ENCODE measurements at places on chromosomes 7 and 10. TPM values are rescaled to one million over a fixed set of nuclear protein-coding genes. Genes with fewer than 3 reads are reported as not detected.
A peak's percentile ranks its signal among the peaks of the same experiment; 100 is the strongest.

The SLC13A1 gene
- total RNA-seq = not detected

The PWWP2B gene
- total RNA-seq = 12.9 TPM

The ACSM6 gene
- not detected for total RNA-seq

The GDF10 gene
- not detected for total RNA-seq

The PDE6C gene
- total RNA-seq = not detected

The FAM241B gene
- total RNA-seq = 25.2 TPM

The WIPF3 gene
- 4.9 TPM for total RNA-seq

The PROSER2 gene
- total RNA-seq = 18.8 TPM

GRCh38 chr10:77911535-77912123 is 14.9 kb downstream of the DLG5 start:
- peak; percentile 53 for DNase-seq

- no peak for DNase-seq
Measured at GRCh38 chr10:131781076-131781475, 119.7 kb upstream of the PPP2R2D start.

GRCh38 chr7:7490003-7490402 is 45.7 kb downstream of the COL28A1 start:
- no peak for DNase-seq

DNA sequence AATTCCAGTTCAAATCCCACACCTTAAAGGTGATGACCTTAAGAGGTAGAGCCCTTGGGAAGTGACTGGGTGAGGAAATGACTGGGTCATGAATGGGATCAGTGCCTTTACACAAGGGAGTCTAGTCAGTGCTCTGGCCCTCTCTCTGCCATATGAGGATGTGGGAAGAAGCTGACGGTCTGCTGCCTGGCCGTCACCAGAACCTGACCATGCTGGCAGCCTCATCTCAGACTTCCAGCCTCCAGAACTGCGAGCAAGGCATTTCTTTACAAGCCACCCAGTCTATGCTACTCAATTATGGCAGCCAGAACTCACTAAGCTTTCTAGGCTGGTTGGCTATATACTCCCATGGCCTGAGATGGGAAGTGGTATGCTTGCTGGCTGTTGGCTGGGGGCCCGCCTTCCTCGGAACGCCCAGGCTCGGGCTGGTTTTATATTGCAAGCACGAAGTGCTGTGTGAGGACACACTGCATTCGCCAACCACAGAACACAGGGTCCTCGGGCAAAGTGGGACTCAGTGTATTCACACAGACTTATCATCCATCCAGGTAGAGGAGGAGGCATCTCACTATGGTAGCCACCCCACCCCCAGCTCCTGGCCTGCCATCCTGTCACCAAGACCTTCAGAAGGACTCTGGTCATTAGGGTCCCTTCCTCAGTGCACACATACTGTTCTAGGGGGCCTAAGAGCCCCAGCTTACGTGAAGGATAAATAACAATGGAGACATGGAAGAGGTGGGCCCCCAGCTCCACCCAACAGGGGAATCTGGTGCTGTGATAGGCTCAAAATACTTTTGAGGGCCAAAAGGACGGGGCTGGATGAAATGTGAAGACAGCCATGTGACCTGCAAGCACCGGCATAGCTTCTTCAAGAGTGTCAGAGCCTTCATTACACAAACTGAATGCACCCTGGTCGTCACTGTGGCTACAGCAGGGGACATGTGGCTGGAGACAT is 49.0 kb downstream of the ZRANB1 start:
- no peak for DNase-seq

GRCh38 chr10:61891906-61892585 is 9.5 kb upstream of the ARID5B start:
- DNase-seq = no peak

DNA sequence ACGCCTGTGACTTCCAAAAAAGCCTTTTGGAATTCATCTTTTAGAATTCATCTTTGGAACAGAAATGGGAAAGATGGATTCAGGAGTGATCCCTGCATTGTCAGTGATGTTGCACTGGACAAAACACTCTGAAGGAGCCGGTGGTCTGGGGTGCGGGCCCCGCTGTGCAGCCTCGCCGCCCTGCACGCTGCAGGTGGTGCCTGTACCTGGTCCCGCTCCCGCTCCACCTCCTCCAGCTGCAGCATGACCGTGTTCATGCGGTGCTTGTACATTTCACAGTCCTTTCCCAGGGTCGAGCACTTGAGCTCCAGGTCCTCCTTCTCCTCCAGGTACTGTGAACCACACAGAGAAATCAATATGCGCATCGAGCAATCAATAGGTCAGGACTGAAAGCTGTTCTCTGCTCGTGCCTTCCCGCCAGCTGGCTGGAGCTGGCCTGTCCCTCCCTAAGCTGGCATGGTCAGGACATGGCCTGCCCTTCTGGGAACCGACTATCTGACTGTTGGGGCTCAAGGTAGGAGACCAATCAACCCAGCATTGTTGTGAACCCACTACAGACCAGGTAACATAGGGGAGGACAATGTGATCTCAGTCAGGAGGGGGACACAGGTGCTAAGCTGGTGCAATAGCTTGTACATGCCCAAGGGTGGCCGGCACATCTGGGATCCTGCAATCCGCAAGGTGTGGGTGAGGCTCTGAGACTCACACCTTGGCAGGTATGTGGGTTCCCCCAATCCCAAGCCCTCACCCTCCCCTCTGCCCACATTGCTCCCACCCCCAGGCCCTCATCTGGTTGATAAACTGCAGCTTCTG is 93.8 kb upstream of the GNA12 start:
- DNase-seq = no peak

GRCh38 chr7:90424720-90425119 is 21.5 kb downstream of the CLDN12 start:
- DNase-seq = no peak

DNA sequence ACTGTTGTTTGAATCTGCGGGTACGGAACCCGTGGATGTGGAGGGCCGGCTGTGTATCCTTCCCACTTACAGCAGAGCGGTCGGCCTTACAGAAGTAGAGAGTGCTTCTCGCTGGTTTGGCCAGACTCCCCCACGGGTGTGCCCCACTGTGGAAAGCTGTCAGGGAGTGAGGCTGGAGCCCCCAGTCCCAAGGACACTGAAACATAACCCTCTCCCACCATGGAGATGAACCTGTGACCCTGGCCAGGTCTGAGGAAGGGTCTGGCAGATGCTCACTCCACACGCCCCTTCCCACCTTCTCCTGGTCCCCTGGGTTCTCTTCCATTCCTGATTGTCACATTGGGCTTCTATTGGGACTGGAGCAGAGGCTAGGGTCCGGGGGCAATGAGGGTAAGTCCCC is 39.6 kb downstream of the TSPAN15 start:
- DNase-seq = no peak

GRCh38 chr7:127995881-127996215 is 35.4 kb downstream of the LRRC4 start:
- no peak for DNase-seq

Data from Calu3 (cell line).